Left lobe of liver (tissue), 2 donors: ENCODE measurements at places on chromosomes 3 and 15. TPM values are rescaled to one million over a fixed set of nuclear protein-coding genes. Genes with fewer than 3 reads are reported as not detected.

Gene CD276
- 20.5 TPM for total RNA-seq

Gene PROK2
- total RNA-seq, result 0.25 TPM

Gene GAP43
- total RNA-seq, result not detected

Gene FSIP1
- total RNA-seq, result not detected

Gene PIGZ
- total RNA-seq, result 3.8 TPM

Gene IL17RE
- 2.5 TPM for total RNA-seq

Gene ADAMTS9
- total RNA-seq, result 0.81 TPM

Gene PTPN23
- 20.4 TPM for total RNA-seq

Gene IQSEC1
- total RNA-seq, result 58.7 TPM

Gene ZNF80
- not detected for total RNA-seq

Gene CIB2
- total RNA-seq, result 0.20 TPM

Gene TIPARP
- total RNA-seq, result 8.1 TPM

Gene LRRC31
- total RNA-seq, result 1.7 TPM

Gene ROPN1
- not detected for total RNA-seq

Gene WDR93
- total RNA-seq, result not detected

Gene CHRFAM7A
- total RNA-seq, result 0.38 TPM

Gene GOLGA8J
- total RNA-seq, result 0.10 TPM

Gene GABRB3
- total RNA-seq, result 3.0 TPM

Gene MORC1
- 0.10 TPM for total RNA-seq

Gene FAM81A
- not detected for total RNA-seq

Gene SOX2
- 0.23 TPM for total RNA-seq
